Activated CD4-positive, alpha-beta T cell treated with anti-CD3 and anti-CD28 coated beads, Interleukin-2, Interleukin-4, amounts not matched to agents 100 ng/mL and 50 ng/mL, durations not matched to agents 16 hours and 8 hours (primary cell): ENCODE measurements at places on chromosomes 16 and 17.

GRCh38 chr17:80996422-80997305 lies 5.0 kb downstream of the CHMP6 start:
- DNase-seq = no peak

GRCh38 chr16:57534337-57534880 lies 2.0 kb downstream of the CCDC102A start:
- no peak for DNase-seq

DNA sequence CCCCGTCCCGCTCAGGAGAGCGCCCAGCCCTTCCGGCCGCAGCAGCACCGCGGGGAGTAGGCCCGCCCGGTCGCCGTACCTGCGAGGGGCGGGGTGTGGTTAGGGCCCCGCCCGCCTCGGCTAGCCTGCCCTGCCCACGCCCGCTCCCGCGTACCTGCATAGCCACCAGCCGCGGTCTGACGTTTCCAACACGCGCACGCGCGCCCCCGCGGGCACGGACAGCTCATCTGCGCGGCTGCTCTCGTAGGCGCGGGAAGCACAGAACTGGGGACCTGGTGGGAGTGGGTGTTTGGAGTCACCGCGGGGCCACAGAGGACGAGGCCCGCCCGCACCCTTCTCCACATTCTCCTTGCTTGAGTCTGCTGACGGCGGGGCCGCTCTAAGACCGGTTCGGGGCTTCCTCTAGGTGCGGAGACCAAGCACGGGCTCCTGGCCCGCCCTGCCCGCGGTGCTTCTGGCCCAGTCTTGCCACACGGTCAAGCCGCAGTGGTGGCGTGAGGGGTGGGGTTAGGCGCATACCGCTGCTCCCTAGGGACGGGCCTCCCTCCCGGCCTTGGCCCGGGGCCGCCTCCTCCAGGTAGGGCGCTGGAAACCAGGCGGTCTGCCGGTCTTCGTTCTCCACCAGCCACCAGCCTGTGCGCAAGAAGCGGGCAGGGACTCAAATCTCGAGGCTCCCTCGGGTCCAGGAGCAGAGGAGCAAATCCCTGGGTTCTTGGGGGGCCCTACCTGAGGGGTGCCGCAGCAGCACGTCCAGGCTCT lies 1.8 kb downstream of the NOXO1 start:
- no peak for DNase-seq

GRCh38 chr16:67674851-67675578 lies 8.4 kb downstream of the C16orf86 start:
- no peak for DNase-seq

DNA sequence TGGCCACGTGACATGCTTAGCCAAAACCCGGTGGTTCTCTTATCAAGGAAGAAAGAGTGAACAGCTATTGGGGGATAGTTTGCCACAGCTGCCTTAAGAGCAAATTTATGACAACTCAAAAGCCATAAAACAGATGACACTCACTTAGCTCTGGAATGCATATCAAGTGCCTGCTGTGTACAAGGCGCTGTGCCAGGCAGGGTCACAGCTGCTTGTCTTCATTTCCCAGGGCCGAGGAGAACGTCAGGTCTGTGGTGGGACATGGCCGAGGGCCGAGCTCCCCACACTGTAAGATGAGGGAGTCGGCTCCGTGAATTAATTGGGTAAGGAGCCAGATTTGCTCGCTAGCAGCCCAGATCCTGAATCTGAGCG lies 14.0 kb downstream of the EEF2K start:
- DNase-seq = no peak

DNA sequence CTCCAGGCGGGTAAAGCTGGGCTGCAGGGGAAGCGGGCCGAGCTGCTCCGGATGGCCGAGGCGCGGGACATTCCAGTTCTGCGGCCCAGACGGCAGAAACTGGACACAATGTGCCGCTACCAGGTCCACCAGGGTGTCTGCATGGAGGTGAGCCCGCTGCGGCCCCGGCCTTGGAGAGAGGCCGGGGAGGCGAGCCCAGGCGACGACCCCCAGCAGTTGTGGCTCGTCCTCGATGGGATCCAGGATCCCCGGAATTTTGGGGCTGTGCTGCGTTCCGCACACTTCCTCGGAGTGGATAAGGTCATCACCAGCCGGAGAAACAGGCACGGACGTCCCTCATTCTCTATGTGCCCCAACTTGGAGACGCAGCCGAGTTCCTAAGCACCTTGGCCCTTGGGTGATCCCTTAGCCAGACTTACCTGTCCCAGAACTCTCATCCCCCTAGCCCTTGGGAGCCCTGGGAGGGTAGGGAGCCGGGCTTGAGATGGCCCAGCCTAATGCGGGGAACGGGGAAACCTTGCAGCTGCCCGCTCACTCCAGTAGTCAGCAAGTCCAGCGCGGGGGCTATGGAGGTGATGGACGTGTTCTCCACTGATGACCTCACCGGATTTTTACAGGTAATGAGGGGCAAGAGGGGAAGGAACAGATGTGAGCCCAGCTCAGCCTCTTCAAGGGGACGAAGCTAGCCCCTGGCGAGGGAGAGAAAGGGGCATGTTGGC lies 806 bp downstream of the MRM1 start:
- no peak for DNase-seq

DNA sequence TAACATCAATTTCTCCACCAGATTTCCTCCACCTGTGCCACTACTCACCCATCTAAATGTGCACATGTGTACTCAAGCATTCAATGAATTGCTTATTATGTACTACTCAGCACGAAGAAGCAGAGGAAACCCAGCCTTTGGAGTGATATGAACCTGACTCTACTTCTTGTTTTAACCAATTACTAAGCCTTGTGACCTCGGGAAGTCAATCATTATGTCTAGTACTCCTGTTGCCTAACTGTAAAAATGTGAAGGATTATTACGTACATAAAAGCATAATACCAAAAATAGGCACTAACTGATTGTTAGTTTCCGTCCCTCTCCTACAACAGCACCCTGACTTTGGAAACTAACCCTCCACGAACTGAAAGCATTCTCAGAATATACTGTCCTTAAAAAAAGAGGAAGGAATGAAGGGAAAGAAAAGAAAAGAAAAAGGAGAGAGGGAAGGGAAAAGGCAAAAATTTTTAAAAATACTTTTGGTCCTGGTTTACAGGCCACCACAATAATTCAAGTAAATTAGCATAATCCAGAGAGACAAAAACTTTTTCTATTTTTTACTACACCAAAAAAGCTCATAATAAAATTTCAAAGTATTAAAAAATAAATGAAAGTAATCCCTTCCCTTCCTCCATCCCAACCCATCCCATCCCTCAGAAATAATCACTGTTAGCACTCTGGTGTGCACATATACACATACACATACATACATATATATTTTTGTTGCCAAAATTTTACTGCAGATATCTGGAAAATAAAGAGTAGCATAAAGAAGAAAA lies 53.6 kb downstream of the KANSL1 start:
- no peak for DNase-seq

DNA sequence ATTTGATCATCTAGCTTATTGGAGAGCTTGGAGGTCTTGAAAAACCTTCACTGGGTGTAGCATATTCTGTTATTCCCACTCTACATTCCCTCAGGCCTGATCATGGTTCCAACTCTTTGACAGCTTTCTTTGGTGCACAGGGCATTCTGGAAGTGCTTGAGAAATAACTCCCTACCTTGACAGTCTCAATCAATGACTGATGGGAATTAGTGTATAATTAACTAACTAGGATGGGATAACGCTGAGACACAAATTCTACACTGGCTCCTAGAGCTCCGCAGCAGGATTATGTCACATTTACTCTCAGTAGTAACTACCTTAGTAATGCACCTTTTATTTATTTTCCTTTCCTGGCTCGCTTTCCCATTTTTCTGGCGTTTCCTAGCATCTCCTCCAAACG lies 236.4 kb downstream of the MAP2K6 start:
- DNase-seq = no peak
